ENCODE measurements at places on chromosomes 6 and 20.

DNA sequence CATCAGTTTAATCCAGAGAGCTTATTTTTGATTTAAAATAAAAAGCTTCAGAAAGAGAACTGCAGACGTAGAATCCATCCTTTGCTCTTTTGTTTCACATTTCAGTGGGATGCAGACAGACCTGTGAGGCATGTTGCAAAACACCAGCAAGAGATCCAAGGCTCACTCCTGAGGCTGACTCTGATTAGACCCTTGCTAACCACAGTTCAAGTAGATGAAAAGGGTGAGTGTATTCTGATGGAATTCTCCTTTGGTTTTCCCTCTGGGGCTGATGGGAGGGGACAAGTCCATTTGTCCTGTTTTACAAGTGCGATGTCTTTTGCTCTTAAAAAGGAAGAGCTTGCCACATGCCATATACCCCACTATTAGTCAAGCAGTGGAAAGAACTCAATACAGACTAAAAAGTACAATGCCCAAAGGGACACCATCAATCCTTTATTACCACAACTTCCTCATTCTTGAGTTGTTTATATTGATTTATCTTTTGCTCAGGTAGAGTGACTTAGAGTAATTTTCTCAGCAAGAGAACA is 772.7 kb downstream of the MAFB start:
- DNase-seq = no peak

DNA sequence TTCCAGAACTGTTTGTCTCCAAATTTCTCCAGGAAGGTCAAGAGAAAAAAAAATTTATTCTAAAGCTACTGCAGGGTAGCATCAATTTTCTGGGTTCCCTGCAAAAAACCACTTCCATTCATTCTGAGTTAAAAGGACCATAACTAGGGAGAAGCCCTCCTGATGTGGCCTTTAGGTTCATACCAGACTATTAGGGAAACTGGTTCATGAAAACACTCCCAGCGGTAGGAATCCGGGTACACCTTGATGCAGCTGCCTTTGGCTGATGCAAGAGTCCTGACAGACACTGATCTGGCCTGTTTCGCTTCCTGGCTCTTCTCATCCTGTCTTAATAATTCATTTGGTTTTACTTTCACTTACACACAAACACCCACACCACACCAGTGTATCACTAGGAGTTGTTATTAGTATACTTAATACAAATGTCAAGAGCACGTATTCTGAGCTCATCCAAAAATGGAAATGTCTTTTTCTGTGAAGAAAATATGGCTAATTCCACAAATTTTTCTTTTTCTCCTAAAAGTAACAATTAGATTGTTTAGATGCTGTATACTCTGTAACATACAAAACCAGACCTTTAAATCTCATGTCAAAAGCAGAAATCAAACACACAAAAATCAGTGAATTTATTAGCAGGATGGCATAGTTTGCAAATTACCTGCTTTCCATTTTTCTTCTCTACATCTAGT is 38.4 kb upstream of the ARHGAP18 start:
- peak; percentile 83 for DNase-seq

- peak; percentile 90 for DNase-seq
Measured at GRCh38 chr6:77650098-77650663, 2.7 kb upstream of the MEI4 start.

- DNase-seq = peak; percentile 28
Measured at GRCh38 chr6:133817460-133818047, 71.4 kb upstream of the TCF21 start.

- DNase-seq = no peak
Measured at GRCh38 chr6:44699082-44699481, 311.6 kb downstream of the CDC5L start.

DNA sequence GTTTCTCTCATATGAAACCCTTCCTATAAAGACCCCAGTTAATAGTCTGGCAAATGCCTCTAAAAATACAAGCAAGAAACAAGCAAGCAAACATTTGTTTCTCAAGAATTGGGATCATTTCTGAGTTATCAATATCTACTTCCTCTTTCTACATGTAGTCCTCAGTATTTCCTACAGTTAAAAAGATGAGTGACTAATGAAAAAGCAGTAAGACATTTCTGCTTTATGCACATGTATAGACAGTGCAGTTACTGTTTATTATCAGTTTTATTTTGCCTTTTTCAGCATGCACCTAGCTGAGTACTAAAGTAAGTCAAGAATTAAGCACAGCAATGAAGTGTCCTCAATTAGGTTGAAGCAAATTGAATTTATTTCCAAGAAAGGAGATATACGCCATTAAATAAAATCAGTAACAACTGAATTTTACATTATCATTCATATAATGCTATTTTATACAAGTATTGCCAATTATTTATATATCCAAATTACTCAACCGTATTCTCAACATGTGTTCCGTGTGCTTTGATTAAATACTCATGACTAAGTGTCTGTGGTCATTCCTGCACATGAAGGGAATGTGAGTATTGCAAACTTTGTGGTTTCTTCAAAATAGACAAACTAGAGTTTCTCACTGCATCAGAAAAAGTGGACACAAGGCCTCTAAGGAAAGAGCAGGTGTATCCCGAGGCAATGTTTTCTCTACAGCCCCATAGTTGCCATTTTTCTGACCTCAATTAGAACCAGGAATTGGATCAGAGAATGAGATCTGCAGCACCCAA is 159.3 kb upstream of the MARCKS start:
- DNase-seq = peak; percentile 47

DNA sequence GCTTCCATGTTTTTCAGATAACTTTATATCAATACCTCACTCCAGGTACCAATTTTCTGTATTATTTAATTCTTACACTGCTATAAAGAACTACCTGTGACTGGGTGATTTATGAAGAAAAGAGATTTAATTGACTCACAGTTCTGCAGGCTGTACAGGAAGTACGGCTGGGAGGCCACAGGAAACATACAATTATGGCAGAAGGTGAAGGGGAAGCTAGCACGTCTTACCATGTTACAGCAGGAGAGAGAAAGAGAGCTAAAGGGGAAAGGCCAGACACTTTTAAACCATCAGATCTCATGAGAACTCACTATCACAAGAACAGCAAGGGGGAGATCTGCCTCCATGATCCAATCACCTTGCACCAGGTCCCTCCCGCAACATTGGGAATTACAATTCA is 119.1 kb upstream of the BMP5 start:
- DNase-seq = no peak

- no peak for DNase-seq
Measured at GRCh38 chr6:31899215-31899614, 1.7 kb upstream of the EHMT2 start.

GRCh38 chr6:41370488-41371111 is 35.2 kb downstream of the NCR2 start:
- DNase-seq = no peak

GRCh38 chr20:63196768-63197470 is 19.0 kb downstream of the YTHDF1 start:
- DNase-seq = no peak

- peak; percentile 94 for DNase-seq
Measured at GRCh38 chr6:163667372-163668060, 253.0 kb downstream of the QKI start.

GRCh38 chr6:127243501-127243900 is 23.2 kb upstream of the RNF146 start:
- no peak for DNase-seq

- DNase-seq = no peak
Measured at GRCh38 chr20:34506480-34506879, 9.7 kb upstream of the DYNLRB1 start.

- DNase-seq = no peak
Measured at GRCh38 chr20:61127311-61128039, 124.6 kb upstream of the CDH4 start.

DNA sequence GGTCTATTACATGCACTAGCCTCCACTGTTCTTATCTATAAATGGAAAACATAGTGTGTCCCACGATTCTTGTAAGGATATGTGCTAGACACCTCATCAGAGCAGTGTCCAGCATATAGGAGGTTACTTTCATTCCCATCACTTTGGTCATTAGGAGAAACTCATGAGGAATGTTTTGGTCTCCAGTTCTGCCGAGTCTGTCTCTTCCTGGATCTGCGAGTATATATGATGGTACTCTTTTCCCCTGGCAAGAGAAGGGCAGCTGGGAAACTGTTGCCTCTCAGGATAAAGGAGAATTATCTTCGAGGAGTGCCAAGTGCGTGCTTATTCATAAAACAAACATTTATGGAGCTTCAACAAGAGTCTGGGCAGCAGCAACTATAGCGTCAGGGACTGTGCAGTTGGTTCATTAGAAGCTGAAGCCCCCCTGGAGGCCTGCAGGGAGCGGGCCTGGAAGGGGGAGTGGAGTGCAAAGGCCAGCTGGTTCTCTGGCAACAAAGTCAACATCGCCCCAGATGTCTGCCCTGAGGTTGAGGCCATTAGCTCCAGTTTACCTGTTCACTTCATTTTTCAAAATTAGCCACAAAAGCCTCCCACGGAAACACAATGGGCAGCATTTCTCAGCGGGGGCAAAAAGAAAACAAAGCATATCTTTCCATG is 811.9 kb downstream of the MAFB start:
- no peak for DNase-seq

- no peak for DNase-seq
Measured at GRCh38 chr6:107308677-107309076, 150.7 kb downstream of the PDSS2 start.

DNA sequence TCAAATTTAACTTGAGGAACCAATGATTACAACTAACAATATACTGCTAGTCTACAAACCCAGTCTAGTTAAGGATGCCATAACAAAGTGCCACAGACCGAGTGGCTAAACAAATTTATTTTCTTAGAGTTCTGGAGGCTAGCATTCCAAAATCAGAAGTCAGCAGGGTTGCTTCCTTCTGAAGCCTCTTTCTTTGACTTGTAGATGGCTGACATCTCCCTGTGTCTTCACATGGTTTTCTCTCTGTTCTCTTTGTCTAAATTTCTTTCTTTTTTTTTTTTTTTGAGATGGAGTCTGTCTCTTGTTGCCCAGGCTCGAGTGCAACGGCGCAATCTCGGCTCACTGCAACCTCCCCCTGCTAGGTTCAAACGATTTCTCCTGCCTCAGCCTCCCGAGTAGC is 56.1 kb downstream of the NCOA3 start:
- no peak for DNase-seq

DNA sequence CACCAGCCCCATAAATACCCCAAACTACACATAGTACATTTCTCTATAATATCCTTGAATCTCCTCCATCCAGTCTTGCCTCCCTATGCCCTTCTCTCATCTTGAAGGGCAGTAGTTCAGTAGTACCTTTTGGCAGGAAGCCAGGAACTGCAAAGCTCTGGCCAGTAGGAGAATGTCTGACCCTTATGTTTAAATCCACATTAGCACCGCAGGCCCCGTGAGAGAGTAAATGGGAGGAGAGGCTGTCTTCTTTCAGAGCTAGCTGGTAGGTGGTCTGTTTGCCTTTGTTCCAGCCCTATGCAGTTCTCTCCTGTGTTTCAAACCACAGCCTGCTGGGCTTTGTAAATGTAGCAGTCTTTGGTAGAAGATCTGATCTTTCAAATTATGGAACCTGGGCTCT is 690.7 kb downstream of the DOK5 start:
- DNase-seq = no peak

- DNase-seq = peak; percentile 41
Measured at GRCh38 chr20:23021541-23021940, 13.6 kb upstream of the SSTR4 start.

GRCh38 chr6:21037453-21037852 is 503.2 kb downstream of the CDKAL1 start:
- no peak for DNase-seq

DNA sequence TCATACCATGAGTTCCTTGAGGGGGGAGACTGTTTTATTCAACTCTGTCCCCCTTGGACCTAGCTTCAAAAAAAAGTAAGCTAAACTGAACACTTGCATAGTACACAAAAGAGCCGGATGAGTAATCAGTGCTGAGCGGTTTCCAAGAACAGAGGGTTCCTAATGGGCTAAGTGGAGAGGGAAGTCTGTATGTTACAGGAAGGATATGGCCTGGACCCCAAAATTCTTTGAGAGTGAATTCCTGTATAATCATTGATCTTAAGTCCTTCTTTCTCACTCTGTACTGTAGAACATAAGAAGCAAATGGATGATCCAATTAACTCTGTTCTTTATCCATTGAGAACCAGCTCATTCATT is 324.7 kb upstream of the CNR1 start:
- DNase-seq = no peak

DNA sequence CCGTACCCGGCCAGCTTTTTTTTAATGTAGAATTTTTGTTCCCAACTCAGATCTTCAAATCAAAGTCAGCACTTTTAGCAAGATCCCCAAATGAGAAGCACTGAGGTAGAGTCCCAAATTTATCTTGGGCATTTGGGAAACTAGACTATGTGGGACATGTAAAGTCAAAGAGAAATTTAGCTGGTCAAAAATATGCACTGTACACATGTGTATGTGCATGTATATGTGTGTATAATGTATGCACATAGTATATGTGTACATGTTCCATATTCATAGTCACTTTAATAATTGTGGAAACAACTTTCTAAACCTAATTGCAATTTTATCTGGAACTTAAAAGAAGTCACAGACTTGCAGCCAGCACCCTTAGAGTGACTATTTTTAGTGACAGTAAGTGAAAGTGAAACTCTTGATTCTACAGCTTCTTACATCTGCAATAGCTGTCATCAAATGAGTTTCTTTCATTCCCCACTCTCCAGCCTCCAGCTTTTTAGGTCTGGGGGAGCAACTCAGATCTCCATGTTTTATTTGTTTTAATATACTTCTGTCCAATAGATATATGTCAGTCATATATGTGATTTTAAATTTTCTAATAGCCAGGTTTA is 53.6 kb downstream of the CDC40 start:
- DNase-seq = peak; percentile 39

GRCh38 chr6:11732036-11732631 is 46.5 kb downstream of the ADTRP start:
- peak; percentile 99 for DNase-seq

DNA sequence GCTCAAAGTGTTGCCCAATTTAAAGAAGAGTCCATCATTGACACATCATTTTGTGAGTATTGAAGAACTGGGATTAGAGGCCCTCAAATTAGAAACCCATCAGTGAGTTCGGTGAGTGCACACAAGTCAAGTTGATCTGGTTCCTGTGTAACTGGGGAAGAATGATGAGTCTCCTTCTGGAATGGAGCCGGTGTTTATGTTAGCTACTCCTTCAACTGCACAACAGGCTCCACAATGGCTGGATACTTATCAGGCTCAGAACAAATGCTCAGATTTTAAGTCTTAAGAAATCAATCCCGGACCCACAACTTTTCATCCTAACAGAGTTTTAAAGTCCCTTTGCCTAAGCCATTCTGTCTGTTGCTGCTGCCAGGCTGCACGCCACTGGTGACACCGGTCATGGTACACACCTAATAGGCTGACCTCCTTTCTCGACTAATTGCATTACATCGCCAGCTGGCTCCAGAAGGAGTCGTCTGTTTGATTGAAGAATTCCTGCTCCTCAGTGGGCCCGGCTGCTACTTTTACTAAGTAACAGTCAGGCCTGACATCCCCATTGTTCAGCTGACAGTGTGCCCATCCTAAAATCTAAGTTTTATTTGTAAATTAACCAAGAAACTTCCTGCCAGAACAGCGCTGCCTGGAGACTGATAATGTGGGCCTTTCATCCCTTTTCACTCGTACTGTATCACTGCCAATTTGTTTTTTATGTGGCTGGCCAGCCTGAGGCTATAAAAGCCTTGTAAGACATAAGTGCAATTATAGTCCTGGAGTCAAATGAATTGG is 130.4 kb downstream of the INSM1 start:
- no peak for DNase-seq
